ENCODE measurements at places on chromosomes 16 and 17.

DNA sequence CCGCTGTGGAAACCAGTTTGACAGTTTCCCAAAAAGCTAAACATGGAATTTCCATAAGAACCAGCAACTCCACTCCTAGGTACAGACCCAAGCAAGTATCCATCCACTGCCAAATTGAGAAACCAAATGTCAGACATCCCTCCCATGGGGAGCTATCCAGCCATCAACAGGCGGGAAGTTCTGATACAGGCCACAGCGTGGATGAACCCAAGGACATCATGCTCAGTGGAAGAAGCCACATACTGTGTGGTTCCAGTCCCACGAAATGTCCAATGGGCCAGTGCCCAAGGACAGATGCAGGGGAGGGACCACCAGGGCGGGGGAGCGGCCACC lies 12.6 kb upstream of the BAIAP2 start:
- DNase-seq, result no peak

GRCh38 chr17:1606352-1606985 lies 22.2 kb downstream of the SLC43A2 start:
- DNase-seq, result no peak

DNA sequence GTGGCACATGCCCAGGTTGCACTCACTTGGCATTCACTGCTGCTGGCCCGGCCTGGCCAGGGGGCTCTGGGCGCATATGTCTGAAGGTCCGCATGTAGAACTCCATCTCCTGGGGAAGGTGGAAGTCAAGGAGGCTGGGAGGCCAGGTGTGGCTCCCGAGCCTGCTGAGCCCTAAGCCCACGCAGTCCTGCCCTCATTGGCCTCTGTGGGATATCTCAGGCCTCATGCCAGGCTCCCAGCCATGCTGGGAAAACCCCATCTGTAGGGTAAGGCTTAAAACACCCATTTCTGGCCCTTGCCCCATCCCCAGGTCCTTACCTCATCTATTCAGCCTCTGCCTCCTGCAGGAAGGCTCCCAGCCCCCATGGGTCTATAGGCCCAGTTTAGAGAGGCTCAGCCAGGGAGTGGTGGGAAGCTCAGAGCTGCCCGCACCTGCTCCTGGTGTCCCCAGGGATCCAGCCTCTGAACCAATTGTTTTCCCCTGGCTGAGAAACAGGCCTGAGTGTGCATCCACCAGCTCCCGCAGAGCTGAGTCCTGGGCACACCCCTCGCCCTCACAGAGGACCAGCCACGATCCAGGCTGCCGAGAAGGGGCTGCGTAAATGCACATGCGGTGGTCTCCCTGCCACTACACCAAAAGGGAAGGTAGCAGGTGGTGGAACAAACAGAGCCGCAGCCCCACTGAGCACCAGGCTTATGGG lies 2.3 kb upstream of the TPPP3 start:
- DNase-seq, result no peak

DNA sequence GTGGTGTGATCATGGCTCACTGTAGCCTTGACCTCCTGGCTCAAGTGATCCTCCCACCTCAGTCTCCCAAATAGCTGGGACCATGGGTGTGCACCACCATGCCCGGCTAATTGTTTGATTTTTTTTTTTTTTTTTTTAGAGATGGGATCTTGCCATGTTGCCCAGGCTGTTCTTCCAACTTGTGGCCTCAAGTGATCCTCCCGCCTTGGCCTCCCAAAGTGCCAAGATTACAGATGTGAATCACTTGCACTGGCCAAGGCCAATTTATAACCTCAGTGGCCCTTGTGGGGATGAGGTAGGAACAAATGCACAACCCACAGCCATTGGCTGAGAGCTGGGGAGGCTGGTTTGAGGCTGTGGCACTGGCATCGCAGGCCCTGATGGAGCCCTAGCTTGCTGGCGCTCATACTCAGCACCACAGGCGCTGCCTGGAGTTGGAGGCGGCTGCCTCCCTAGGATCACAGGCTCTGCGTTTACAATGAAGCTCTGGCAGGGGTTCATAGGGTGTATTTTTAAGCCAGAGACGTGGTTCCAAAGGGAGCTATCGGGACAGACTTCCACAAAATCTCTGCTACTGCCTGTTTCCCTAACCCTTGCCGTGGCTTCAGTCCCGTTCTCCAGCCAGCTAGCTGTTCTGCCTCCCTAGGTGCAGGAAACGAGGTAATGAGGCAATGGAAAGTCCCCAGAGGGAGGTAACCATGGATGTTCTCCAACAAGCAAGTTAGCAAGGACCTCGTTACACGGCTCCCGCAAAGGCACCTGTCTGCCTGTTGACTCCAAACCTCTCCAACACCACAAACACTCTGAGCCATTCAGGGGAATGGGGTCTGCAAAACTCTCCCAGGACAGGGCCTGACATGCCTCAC lies 2.9 kb downstream of the ABCA3 start:
- no peak for DNase-seq

- no peak for DNase-seq
Observed at GRCh38 chr17:75182319-75182568, 515 bp downstream of the SUMO2 start.

GRCh38 chr17:76982408-76983074 lies 114.3 kb downstream of the MGAT5B start:
- no peak for DNase-seq

DNA sequence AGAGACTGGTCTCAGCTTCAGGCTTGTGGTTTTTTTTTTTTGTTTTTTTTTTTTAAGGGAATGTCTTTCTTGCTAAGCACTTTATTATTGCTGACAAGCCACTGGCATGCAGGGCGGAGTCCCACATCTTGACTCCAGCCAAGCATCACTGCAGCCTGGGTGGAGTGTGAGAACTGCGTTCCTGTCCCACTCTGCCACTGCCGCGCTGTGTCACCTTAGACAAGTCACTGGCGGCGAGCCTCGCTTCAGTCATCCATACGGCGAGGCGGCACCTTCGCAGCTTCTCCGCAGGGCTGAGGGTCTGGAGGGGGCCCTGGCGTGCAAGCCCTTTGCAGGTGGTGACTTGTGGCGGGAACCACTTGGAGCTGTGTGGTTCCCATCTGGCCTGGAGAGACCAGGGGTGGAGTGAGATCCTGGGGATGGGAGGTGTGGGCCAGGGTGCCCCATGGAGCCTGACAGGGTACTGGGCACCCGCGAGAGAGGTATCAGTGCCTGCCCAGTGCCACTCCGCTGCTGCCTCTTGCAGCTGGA lies 99.1 kb upstream of the CIBAR2 start:
- no peak for DNase-seq

DNA sequence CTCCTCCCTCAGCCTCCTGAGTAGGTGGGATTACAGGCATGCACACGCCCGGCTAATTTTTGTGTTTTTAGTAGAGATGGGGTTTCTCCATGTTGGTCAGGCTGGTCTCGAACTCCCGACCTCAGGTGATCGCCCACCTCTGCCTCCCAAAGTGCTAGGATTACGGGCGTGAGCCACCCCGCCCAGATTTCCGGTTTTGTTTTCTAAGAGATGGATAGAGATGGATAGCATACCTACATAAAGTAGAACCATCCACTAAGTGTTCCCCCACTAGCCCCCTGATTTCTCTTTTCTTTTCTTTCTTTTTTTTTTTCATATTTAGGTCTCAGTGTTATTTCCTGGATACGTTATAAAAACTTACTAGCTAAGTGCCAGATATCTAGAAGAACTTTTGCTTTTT lies 2.0 kb downstream of the WSB1 start:
- no peak for DNase-seq

DNA sequence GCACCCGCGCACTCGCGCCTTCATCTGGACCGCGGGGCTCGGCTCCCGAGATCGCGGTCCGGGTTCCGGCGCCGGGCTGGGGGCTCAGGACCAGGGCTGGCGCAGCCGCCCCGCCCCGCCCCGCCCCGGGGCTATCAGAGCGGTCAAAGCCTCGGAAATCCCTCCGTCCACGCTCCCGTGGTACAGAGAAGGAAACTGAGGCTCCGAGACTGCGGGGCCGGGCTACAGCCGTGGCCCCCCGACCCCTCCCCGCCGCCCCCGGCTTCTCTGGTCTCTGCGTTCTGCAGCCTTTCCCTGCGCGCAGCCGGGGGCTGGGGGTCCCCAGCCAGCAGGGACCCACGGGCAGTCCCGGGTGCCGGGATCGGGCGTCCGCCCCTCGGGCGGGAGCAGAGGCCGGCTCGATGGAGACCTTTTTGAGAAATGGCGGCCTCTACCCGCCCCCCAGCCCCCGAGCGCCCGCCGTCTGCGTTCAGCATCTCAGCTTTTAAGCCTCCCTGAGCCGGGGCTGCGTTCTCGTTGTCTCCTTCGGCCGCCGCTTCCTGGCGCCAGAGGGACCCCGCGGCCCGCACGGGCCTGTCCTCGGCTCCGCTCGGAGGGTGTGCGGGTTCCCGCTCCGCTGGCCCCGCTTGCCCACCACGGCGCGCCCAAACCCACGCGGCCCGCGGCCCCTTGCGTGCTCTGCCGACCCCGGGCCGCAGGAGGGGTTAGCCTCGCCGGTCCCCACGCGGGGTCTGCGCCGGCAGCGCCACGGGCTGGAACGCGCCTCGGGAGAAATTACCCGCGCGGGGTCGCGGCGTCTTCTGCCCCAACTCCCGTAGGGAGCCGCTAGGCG lies 1.5 kb upstream of the NPTX1 start:
- DNase-seq, result no peak

- DNase-seq, result no peak
Observed at GRCh38 chr16:80536238-80536637, 4.6 kb upstream of the DYNLRB2 start.

- DNase-seq, result no peak
Observed at GRCh38 chr16:73006026-73006425, 41.9 kb downstream of the ZFHX3 start.

GRCh38 chr16:67528222-67528869 lies at the start of gene RIPOR1:
RIPOR1 (plus strand) TSS chr16:67528829; CDS start chr16:67538447, 9,618 bp downstream.
- DNase-seq, result no peak

GRCh38 chr17:9298776-9299295 lies 276.8 kb downstream of the STX8 start:
- no peak for DNase-seq

DNA sequence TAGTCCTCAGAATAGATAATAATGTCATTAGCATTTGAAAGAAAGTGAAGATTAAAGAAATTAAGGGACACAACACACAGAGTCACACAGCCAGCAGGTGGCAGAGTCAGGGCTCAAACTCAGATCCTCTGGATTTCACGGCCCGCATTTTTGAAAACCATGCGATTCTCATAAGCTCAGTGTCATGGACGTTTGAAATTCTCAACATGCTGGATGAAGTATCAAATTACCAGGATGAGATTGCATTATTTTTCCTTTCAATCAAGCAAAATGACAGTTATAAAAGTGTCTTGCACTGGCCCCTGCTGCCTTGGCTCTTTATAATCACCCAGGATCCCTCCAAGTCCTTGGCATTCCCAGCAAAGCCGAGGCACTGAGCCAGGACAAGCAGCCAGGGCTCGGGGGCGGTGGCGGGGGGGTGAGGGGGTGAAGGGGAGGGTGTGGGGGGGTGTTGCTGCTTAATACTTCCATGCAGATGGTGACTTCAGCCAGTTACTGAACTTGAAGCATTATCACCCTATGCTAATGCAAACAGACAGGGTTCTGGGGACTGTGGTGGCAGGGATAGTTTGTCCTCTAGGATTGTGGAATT lies 6.6 kb upstream of the BMERB1 start:
- peak; percentile 22 for DNase-seq

GRCh38 chr17:30401097-30401496 lies 22.4 kb downstream of the CPD start:
- DNase-seq, result no peak

- DNase-seq, result no peak
Observed at GRCh38 chr17:18916816-18917500, 35.0 kb upstream of the SLC5A10 start.

DNA sequence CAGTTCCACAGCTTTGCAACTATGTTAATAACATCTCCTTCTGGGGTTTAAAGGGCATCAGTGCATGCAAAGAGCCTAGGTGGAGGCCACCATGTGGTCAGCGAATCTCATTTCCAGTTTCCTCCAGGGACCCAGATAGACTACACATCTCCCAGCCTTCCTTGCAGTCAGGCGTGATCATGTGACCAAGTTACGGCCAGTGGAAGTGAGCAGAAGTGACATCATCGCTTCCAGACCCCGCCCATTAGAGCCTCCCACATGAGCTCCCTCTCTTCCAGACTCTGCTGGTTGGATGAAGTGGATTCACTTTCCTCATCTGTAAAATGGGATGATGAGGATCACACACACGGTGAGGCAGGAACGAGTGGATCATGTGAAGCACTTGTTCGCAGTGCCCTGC lies 27.4 kb upstream of the KDM8 start:
- no peak for DNase-seq

GRCh38 chr17:51035431-51035830 lies 85.2 kb downstream of the SPAG9 start:
- DNase-seq, result no peak

DNA sequence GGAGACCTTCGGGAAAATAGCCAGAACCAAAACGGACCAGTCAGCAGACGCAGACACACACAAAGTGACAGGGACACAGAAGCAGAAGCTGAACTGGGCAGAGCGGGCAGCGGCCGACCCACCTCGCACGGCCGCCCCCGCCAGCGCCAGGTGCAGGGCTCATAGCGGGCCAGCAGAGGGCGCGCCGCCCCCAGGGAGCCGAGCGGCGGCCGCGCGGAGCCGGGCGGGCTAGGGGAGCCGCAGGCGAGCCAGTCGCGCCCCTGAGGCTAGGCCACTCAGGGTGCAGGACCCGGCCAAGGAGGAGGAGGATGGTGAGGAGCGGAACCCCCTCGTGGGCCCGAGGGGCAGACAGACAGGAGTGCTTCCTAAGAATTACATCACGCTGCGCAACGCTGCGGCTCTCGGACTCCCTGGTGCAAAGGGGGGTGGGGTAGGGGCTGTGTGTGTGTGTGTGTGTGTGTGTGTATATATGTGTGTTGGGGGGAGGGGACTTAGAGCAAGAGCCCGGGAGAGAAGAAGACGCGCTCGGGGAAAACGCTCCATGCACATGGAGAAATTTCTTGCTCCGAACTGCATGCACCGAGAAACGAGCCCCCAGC lies 913 bp upstream of the NOG start:
- DNase-seq, result peak; percentile 56

DNA sequence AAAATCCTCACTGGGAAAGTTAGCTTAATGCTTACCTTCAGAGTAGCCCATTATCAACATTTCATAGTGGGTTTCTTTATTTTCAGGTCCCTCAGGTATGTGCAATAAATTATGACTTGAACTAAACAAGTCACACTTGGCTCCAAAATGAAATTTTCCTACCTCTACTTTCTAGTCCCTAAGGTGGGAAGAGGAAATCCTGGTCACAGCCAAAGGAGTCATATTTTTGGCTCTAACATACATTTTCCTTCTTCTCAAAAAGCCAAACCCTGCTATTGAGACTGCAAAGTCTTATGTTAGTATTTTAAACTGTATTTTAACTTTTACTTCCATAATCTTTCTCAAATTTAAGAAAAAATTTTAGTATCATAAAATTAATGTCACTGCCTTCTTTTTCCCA lies 128.9 kb downstream of the BRIP1 start:
- no peak for DNase-seq

GRCh38 chr16:48422537-48422936 lies 37.3 kb upstream of the SIAH1 start:
- DNase-seq, result no peak
